Aorta (tissue), 5 donors: ENCODE measurements at places on chromosomes 6 and 20. TPM values are rescaled to one million over a fixed set of nuclear protein-coding genes. Genes with fewer than 3 reads are reported as not detected.

RBM39 gene
- 383 TPM for total RNA-seq

GNMT gene
- 0.88 TPM for total RNA-seq

MUC21 gene
- not detected for total RNA-seq

MEP1A gene
- not detected for total RNA-seq

SNRPB gene
- total RNA-seq = 89.8 TPM

- H3K27me3 ChIP-seq = no peaks in the 10 kb centered on the region
- H3K36me3 ChIP-seq = no peaks in the 10 kb centered on the region
- DNase-seq = no peak
- H3K4me1 ChIP-seq = no peaks in the 10 kb centered on the region
Observed at GRCh38 chr20:15675061-15675514, 898.2 kb downstream of the KIF16B start.

DNA sequence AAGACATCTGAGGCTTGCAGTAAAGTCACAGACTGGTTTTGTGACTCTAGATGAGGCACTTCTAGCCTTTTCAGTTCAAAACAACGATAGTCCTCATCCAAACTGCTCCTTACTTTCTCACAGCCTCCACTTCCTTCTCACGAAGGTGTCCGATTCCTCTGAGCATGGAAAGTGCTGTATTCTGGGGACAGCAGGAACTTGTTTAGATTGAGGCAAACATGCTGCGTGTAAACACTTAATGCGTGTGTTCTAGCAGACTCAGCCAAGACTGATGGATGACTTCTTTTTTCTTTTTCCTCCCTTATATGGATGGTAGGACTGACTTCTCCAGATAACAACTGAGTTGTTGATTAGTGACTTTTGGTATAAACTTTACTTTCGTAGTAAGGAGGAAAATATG lies 80.2 kb upstream of the PRDM1 start:
- no peaks in the 10 kb centered on the region for H3K36me3 ChIP-seq
- DNase-seq = no peak
- H3K4me3 ChIP-seq = no peak overlapping the region
- no peaks in the 10 kb centered on the region for H3K27me3 ChIP-seq

- no peaks in the 10 kb centered on the region for H3K36me3 ChIP-seq
- H3K27me3 ChIP-seq = no peaks in the 10 kb centered on the region
- H3K4me3 ChIP-seq = no peak overlapping the region
- H3K4me1 ChIP-seq = no peaks in the 10 kb centered on the region
Observed at GRCh38 chr6:89007209-89008000, 44.0 kb upstream of the RNGTT start.
